Stimulated activated CD8-positive, alpha-beta memory T cell treated with anti-CD3 and anti-CD28 coated beads, Interleukin-15, amount 100 ng/mL, for 4 hours (primary cell): ENCODE measurements at places on chromosomes 4 and X.

- no peak for DNase-seq
Measured at GRCh38 chr4:144499777-144500176, 146.2 kb upstream of the HHIP start.

DNA sequence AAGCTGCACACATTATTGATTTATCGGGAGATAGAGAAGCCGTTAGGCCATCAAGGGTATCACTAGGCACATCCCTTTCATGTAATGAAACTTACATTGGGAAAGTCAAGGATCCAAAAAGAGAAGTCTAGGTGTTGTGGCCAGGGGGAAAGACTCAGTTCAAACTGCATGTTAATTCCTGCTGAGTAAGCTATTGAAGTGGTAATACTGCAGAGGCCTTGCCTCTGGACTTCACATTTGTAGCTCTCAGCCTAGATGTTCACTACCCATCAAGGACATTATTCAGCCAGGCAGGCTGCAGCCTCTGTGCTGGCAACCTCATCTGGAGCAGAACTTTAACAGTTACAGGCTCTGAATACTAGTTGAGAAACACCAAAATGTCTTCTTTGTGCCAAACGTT is 2094.5 kb upstream of the AGA start:
- no peak for DNase-seq

- no peak for DNase-seq
Measured at GRCh38 chr4:3365326-3365725, 72.5 kb downstream of the RGS12 start.

GRCh38 chrX:48752498-48752897 is 9.0 kb upstream of the GLOD5 start:
- no peak for DNase-seq

DNA sequence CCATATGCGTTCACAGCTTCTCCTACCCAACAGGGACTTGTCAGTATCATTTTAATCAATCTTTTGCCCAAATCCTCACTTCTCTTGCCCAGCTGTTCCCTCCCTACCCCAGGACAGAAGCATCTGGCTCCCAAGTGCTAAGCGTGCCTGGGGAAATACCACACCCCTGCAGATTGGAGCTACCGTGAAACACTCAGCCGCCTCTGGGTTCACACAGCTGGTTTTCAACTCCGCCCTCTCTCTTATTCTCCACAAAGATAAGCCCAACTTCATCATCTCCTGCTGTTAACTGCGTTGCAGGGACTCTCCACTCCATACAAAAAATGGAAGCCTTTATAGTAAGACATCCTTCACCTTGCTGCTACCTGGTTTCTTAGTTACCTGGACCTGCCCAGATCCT is 147.3 kb upstream of the FTHL17 start:
- DNase-seq: no peak

GRCh38 chr4:136634121-136634520 is 898.2 kb downstream of the PCDH18 start:
- DNase-seq: no peak

GRCh38 chr4:185778307-185778706 is 33.7 kb downstream of the SORBS2 start:
- DNase-seq: no peak

DNA sequence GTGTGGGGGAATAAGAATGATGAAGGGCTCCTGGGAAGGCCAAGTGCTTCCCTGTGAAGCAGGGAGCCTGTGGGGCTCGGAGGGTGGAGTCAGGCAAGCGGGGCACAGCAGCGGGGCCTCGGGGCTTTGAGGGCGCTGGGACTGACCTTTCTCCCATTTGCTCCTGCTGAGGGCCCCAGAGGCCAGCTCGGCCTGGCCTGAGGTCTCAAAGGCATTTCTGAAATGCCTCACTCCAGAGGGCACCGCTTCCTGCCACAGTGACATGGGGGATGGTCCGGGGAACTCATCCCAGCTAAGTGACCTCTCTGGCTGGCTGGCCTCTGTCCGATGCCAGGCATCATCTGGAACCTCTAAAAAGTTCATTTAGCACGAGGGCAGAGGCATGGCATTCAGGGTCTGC is 98.8 kb upstream of the STX18 start:
- DNase-seq: no peak

DNA sequence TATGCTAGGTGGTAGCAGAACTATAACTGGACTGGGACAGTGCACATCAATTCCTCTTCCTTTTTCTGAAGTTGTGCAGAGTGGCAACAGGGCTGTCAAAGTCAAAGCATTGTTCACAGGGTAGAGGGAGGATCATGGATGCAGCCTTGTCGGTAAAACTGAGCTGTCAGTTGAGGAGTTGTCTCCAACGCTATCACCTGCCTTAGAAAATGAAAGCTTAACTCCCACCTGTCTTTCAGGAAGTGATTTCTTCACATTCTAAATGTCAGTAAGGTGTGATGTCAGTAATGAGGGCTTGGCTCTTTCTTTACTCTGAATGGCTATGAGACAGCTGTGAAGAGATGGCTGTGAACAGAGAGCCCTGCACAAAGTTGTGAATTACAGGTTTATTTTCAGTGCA is 66.4 kb upstream of the BANK1 start:
- DNase-seq: no peak

DNA sequence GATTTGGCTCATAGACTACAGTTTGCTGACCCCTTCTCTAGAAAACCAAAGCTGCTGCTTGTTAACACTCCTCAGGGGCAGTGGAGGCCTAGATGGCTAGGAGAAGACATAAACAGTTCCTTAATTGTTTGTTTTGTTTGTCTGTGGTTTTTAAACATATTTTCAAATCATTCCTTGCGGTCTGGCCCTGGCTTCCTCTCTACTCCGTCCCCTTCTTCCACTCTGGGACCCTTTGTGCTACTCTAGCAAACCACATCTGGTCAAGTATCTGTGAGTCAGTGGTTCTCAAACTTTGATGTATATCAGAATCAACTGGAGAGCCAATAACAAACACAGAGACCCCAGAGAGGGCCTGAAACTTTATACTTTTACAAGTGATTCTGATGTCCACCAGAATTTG is 36.1 kb downstream of the FRMPD4 start:
- no peak for DNase-seq

DNA sequence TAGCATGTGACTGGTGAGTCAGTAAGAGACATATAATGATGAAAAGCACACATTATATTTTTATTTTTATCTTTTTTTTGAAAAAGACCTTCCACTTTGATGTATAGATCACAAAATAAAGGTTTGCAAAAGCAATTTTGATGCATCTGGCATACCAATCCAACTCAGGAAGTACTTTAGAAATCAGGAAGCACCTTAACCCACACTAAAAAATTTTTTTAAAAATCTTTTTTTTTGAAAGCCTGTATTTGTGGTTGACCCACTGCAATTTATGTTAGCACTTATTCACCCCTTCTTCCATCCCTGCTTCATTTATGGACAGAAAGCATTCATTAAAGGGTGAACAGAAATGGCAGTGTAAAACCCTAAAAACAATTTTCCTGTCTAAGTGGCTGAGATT is 16.6 kb downstream of the TMEM255A start:
- DNase-seq: no peak

GRCh38 chr4:67929426-67929825 is 33.9 kb downstream of the TMPRSS11A start:
- no peak for DNase-seq

DNA sequence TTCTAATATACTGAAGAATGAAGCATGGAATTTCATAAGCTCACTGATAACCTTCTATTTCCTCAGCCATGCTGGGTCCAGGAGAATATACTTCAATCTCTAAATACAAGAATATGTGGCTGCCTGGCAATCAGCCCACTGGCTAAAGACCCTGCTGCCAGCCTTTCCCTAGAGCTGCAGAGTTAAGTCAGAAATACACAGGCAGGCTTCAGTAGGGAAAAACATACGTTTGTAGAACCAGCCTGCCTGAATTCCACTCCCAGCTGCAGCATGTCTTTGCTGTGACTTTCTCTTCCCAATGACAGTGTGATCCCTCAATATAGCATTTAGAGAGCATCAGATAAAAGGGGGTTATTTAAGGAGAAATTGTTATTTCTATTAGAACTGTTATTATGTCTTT is 289.1 kb downstream of the PCDH19 start:
- no peak for DNase-seq

DNA sequence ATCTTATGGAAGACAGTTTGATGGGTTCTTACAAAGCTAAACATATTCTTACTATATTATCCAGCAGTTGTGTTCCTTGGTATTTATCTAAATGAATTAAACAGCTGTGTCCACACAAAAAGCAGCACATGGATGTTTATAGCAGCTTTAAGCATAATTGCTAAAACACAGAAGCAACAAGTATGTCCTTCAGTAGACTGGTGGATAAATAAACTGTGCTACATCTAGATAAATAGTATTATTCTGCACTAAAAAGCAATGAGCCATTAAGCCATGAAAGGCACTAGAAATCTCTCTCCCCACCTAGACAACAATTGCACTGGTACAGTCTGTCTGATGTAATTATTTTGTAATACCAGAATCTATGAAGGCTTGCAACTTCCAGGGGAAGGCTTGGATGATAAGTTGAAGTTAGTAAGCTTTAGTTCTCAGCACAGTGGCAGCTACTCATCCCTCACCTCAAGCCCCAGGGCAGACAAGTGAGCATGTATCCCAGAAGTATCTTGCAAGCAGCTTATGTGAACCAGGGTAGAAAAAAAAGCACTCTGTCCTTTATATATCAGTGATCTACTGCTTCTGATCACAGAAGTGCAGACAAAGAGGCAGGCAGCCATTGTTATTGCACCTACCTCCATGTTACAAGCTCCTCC is 36.9 kb downstream of the WDR17 start:
- no peak for DNase-seq

- DNase-seq: no peak
Measured at GRCh38 chr4:11748164-11748872, 319.6 kb upstream of the HS3ST1 start.

DNA sequence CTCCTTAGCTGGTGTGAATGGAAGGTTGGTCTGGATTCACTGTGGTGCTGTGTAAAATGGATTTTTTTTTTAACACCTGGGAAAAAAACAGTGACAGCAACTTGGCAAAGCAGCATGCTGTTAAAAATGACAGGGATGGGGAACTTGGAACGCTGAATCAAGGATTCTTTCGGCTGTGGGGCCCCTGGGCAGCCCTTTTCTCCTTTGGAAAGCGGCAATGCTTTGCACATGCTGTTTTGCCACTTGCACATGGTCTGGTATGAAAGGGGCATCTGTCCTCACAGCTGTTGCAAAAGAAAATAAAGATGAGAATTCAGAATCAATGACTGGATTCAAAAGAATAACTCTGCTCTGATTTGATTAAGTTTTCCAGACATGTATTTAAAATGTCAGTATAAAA is 10.7 kb upstream of the PIGA start:
- no peak for DNase-seq

GRCh38 chrX:113470166-113470565 is 629.5 kb upstream of the AMOT start:
- no peak for DNase-seq

GRCh38 chrX:48468693-48469691 is 1.1 kb downstream of the SLC38A5 start:
- peak; percentile 10 for DNase-seq

DNA sequence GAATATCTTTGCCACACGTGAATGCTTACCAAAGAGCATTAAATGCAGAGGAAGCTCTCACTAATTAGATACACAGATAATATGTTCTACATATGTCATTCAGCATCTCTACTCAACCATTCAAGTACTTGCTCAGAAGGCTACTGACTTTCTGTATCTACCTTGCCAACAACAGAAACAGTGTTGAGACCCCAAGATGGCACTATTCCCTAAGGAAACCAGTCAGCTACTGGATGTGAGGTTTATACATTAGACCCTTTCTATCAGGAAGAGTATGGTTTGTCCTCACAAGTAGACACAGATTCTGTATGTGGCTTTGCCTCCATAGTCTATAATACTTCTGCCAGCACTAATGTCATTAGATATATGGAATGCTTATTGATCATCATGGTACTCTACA is 443.9 kb upstream of the INTU start:
- no peak for DNase-seq

- DNase-seq: no peak
Measured at GRCh38 chrX:138651494-138651893, 60.0 kb downstream of the FGF13 start.

DNA sequence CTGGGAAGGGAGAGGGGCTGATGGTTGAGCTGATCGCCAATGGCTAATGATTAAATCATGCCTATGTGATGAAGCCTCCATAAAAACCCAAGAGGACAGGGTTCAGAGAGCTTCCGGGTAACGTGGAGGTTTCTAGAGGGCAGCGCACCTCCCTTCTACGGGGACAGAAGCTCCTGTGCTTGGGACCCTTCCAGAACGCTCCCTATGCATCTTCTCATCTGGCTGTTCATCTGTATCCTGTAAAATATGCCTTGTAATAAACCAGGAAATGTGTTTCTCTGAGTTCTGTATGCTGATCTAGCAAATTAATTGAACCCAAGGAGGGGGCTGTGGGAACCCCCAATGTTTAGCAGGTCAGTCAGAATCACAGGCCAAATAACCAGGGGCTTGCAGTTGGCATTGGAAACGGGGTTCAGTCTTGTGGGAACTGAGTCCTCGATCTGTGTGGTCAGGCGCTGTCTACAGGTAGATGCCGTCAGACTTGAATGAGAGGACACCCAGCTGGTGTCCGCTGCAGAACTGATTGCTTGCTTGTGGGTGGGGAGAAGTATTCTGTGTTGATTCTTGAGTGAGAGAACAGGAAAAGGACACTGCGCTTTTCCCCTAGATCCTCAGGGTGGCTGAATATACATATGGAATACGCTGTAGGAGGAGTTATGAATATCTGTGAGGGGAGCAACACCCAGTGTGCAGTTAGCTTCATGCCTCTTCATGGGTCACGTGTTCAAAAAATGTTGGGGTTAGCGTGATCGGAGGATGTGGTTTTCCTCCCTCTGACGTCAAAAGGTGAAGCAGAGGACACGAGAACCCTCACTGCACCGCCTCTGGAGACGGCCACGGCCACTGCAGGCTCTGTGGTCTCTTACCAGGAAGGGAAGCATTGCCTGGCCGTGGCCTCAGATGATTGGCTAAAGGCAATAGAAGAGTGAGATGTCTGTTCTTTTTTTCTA is 29.2 kb downstream of the HTT-AS start:
- peak; percentile 49 for DNase-seq

DNA sequence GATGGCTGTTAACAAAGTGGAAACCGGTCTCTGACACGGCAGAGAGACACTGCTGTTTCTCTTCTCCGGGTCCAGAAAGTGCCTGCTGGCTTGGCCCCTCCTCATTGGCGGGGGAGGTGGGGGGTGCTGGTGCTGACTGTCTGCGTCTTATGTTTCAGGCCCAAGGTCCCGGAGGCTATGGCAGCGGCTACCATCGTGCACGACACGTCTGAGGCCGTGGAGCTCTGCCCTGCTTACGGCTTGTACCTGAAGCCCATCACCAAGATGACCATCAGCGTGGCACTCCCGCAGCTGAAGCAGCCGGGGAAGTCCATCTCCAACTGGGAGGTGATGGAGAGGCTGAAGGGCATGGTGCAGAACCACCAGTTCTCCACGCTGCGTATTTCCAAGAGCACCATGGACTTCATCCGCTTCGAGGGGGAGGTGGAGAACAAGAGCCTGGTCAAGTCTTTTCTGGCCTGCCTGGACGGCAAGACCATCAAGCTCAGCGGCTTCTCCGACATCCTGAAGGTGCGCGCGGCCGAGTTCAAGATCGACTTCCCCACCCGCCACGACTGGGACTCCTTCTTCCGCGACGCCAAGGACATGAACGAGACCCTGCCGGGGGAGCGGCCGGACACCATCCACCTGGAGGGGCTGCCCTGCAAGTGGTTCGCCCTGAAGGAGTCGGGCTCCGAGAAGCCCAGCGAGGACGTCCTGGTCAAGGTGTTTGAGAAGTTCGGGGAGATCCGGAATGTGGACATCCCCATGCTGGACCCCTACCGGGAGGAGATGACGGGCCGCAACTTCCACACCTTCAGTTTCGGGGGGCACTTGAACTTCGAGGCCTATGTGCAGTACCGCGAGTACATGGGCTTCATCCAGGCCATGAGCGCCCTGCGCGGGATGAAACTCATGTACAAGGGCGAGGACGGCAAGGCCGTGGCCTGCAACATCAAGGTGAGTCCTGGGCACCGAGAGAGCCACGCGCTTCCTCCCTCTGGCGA is 2.2 kb downstream of the AKAP17A start:
- DNase-seq: no peak
